Activated naive CD8-positive, alpha-beta T cell treated with anti-CD3 and anti-CD28 coated beads, Interleukin-2, amount 50 U/mL, for 24 hours (primary cell): ENCODE measurements at places on chromosomes 1 and 21.

DNA sequence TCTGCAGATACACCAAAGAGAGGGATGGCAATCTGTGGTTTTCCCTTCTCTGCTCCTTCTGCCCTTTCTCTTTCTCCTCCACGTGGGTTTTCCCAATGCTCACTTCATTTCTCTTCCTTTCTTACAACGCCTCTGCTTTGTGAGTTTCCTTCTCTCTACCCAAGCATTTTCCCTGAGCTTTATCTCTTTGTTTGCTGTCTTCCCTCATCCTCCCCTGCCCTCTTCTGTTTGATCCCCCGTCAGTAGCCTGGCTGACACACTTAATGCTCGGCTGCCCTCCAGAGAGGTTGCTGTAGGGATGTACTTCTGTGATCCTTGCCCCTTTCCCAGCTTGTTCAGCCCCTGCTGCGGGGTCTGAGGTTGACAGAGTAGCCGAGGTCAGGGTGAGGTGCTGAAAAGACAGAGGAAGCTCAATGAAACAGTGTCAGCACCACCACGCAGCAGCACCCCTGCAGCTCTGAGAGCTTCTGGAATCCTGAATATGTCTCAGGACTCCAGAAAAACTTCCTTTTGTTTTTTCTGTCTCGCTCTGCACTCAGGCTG, 6.0 kb downstream of the EDARADD start:
- H3K4me1 ChIP-seq: peaks cover 32% of the 10 kb centered on the region
- H3K27me3 ChIP-seq: peaks cover 33% of the 10 kb centered on the region
- H3K36me3 ChIP-seq: peaks cover 2% of the 10 kb centered on the region
- DNase-seq: no peak
- no peak overlapping the region for H3K27ac ChIP-seq

DNA sequence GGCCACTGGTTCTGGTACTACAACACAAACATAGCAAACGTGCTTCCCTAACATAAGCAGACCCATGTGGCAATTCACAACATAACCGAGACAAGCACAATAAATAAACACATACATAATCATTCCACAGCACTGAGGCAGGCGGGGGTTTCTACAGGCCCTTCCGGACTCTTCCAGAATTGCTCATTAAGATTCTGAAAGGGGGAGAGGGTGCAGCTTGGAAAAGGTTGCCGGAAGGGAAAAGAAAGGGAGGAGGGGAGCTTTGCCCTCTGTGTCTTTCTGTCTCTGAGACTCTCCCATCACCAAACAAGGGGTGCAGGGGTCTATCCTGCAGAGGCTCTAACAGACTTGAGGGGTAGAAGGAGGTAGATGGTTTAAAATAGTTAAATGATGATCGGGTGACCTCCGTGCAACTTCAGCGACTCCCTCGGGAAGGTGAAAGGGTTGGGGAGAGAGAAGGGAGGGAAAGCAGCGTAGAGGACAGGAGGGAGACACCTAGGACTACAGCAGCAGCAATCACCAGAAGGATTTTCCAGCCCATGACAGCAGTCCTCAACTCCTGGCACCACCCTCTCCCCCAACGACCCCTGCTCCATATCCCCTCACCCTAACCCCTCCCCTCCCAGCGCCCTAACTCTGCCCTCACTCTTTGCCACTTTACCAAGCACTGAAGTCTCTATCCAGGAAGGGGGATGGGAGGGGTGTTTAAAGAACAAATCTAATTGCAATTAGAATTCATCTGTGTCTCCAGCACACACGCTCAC, 365.5 kb upstream of the ESRRG start:
- no peak overlapping the region for H3K4me3 ChIP-seq
- DNase-seq: no peak
- peaks cover 2% of the 10 kb centered on the region for H3K4me1 ChIP-seq
- H3K36me3 ChIP-seq: no peaks in the 10 kb centered on the region
- peaks cover 28% of the 10 kb centered on the region for H3K27me3 ChIP-seq
- no peak overlapping the region for H3K27ac ChIP-seq

GRCh38 chr1:73979684-73980083, 218.3 kb downstream of the LRRIQ3 start:
- no peaks in the 10 kb centered on the region for H3K27me3 ChIP-seq
- H3K36me3 ChIP-seq: no peaks in the 10 kb centered on the region
- H3K27ac ChIP-seq: no peak overlapping the region
- no peak overlapping the region for H3K4me3 ChIP-seq
- DNase-seq: no peak

- H3K27ac ChIP-seq: no peak overlapping the region
- no peak for DNase-seq
- no peaks in the 10 kb centered on the region for H3K36me3 ChIP-seq
- no peaks in the 10 kb centered on the region for H3K4me1 ChIP-seq
These were observed 54.2 kb upstream of the EEIG2 start for GRCh38 chr1:108505763-108506070.

GRCh38 chr1:109704173-109704572, 7.9 kb upstream of the GSTM5 start:
- no peak overlapping the region for H3K27ac ChIP-seq
- DNase-seq: no peak
- no peaks in the 10 kb centered on the region for H3K4me1 ChIP-seq
- H3K36me3 ChIP-seq: peaks cover 10% of the 10 kb centered on the region

- peaks cover 2% of the 10 kb centered on the region for H3K27me3 ChIP-seq
- H3K4me1 ChIP-seq: no peaks in the 10 kb centered on the region
- H3K4me3 ChIP-seq: no peak overlapping the region
- H3K27ac ChIP-seq: no peak overlapping the region
These were observed 375.6 kb downstream of the HLX start for GRCh38 chr1:221254813-221255212.

DNA sequence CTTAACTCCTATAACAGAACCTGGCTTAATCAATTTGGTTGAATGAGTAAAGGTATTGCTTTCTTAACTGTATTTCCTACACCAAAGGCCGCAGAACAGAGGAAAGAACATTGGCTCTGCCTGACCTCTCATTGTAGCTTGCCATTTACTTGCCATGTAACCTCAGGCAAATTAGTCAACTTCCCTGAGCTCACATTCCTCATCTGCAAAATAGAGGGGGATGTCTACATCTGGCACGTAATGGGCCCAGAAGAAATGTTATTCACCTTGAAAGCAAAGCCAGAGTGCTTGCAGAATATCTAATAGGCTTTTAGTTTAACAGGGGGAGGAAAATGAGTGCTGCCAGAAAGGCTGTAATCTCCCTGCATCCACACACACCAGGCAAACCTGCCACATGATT, 44.3 kb downstream of the LAMC2 start:
- peaks cover 2% of the 10 kb centered on the region for H3K27me3 ChIP-seq
- H3K4me3 ChIP-seq: no peak overlapping the region
- no peak for DNase-seq
- H3K4me1 ChIP-seq: peaks cover 6% of the 10 kb centered on the region

DNA sequence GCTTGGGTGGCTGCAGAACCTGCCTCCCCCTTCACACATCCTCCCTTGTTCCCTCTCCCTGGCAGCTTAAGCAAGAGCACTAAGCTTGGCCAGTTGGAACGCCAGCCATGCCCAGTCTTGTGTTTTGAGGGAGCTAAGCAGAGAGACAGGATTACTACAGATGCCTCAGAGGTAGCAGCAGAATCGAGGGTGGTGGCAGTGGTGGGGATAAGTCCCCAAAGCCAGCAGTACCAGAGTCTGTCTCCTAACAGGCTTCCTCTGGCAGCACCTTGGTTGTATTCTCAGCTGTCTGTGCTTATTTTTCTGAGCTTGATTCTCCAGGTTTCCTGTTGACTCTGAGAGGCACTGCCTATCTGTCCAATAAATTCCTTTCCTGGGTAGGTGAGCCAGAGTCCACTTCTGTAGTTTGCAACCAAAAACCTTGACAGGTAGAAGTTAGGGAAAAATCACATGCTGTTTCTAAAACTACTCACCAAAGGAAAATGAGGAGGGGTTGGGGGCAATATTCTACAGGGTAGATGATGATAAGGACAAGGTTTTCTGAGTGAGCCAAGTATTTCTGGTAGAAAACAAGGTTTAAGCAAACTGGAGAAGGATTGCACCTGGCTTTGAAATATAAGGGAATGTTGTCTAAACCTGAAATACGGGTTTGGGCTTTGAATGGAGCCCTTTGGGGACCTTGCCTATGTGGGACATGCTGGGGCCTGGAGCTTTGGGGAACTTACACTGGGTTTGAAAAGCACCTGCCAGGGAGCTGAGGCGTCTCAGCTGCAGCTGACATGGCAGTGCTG, 100.8 kb downstream of the PBX1 start:
- DNase-seq: no peak
- H3K27me3 ChIP-seq: peaks cover 3% of the 10 kb centered on the region
- H3K4me1 ChIP-seq: peaks cover 7% of the 10 kb centered on the region
- no peak overlapping the region for H3K27ac ChIP-seq
- no peak overlapping the region for H3K4me3 ChIP-seq
- H3K36me3 ChIP-seq: no peaks in the 10 kb centered on the region

DNA sequence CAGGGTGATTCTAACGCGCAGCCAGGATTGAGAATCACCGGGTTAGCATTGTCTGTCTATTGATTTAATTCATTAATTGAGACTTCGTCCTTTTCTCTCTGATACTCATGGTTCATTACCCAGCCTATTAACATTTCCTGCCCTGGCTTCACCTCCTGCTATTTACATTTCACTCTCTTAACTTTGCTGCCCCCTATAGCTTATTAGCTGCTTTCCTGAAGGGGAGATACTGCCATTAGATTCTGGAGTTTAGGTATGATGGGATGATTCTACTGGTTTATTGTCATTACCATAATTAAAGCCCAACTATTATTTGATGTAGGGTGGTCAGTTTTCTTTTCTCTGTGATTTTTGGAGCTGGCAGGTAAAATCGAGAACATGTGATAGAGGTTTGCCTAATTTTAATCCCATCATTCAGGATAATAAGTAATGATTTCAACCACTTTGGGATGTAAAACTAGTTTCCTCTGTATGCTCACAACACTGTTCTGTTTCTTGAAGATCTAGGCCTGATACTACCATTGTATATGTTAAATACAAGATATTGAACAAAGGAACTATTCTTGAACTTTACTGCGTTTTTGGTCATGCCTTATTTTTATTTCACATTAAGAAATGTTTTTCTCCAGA, 6.4 kb downstream of the PPP2R5A start:
- H3K4me1 ChIP-seq: peaks cover 81% of the 10 kb centered on the region
- no peak for DNase-seq
- no peaks in the 10 kb centered on the region for H3K27me3 ChIP-seq
- H3K4me3 ChIP-seq: no peak overlapping the region
- H3K36me3 ChIP-seq: peaks cover 2% of the 10 kb centered on the region

DNA sequence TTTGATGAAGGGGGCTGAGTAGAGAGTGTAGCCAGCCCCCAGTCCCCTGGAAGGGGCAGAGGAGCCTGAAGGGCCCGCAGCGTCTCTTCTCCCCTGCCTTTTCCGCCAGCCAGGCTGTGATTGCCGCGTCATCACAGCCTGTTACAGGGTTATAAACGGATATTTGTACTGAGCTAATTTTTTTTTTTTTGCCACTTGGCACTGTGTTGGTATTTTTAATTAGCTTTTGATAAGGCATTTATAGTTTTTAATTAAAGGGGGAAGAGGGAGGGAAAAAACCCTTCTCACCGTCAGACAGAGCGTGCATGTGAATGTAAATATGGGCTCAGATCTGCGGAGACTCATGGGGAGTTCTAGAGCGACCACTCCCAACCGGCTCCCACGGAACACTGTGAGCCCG, 97.7 kb upstream of the ACTL8 start:
- H3K36me3 ChIP-seq: no peaks in the 10 kb centered on the region
- no peak overlapping the region for H3K27ac ChIP-seq
- no peak for DNase-seq
- H3K27me3 ChIP-seq: no peaks in the 10 kb centered on the region
- H3K4me1 ChIP-seq: no peaks in the 10 kb centered on the region

- DNase-seq: no peak
- no peak overlapping the region for H3K27ac ChIP-seq
These were observed 26.7 kb downstream of the DMBX1 start for GRCh38 chr1:46516200-46516950.

DNA sequence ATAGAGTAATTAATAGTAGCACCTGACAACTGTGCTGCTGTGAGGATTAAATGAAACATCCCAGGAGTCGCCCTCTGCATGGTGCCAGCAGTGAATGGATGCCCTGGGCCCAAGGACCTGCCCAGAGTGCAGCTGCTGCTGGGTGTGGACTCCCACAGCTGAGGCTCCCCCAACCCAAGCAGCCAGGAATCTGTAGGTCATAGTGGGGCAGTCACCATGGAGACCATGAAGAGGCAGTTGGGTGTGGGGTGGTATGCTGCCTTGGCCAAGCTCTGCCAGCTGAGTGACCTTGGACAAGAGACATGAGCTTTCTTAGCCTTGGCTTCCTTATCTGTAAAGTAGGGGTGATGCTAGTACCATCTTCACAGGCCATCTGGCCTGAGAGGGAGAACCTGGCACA, 9.4 kb downstream of the OLIG2 start:
- H3K4me3 ChIP-seq: no peak overlapping the region
- H3K27me3 ChIP-seq: peaks cover 34% of the 10 kb centered on the region
- H3K27ac ChIP-seq: no peak overlapping the region
- H3K4me1 ChIP-seq: peaks cover 11% of the 10 kb centered on the region

GRCh38 chr1:42040159-42040558, 113.1 kb upstream of the GUCA2B start:
- H3K4me1 ChIP-seq: peaks cover 7% of the 10 kb centered on the region
- H3K27me3 ChIP-seq: no peaks in the 10 kb centered on the region
- no peak overlapping the region for H3K27ac ChIP-seq
- no peak for DNase-seq
- no peaks in the 10 kb centered on the region for H3K36me3 ChIP-seq

- no peak overlapping the region for H3K27ac ChIP-seq
- no peak for DNase-seq
- H3K36me3 ChIP-seq: no peaks in the 10 kb centered on the region
- H3K27me3 ChIP-seq: peaks cover 4% of the 10 kb centered on the region
- H3K4me3 ChIP-seq: no peak overlapping the region
- no peaks in the 10 kb centered on the region for H3K4me1 ChIP-seq
These were observed 155.8 kb upstream of the PTGFR start for GRCh38 chr1:78334952-78335351.

DNA sequence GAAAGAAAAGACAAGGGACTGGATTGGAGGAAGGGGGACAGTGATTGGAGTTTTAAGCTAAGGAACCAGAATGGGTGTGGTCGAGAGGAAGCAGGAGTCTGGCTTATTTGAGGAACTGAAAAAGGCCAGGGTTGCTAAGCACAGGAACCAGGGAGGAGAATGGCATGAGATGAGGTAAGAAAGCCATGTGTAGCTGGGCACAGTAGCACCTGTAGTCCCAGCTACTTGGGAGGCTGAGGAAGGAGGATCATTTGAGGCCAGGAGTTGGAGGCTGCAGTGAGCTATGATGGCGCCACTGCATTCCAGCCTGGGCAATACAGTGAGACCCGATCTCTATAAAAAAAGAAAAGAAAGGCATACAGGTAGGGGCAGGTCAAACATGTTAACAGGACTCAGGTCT, 8.1 kb upstream of the KHDRBS1 start:
- no peak for DNase-seq
- no peak overlapping the region for H3K4me3 ChIP-seq
- H3K36me3 ChIP-seq: no peaks in the 10 kb centered on the region
- no peak overlapping the region for H3K27ac ChIP-seq
- no peaks in the 10 kb centered on the region for H3K27me3 ChIP-seq
- peaks cover 7% of the 10 kb centered on the region for H3K4me1 ChIP-seq

- no peaks in the 10 kb centered on the region for H3K36me3 ChIP-seq
- no peaks in the 10 kb centered on the region for H3K4me1 ChIP-seq
- peaks cover 7% of the 10 kb centered on the region for H3K27me3 ChIP-seq
- no peak overlapping the region for H3K27ac ChIP-seq
- DNase-seq: no peak
- no peak overlapping the region for H3K4me3 ChIP-seq
These were observed 13.0 kb downstream of the FMN2 start for GRCh38 chr1:240104672-240105071.
